ENCODE measurements at places on chromosomes 2 and 18.

- no peak for DNase-seq
Measured at GRCh38 chr18:8218197-8218596, 391.0 kb upstream of the RAB12 start.

DNA sequence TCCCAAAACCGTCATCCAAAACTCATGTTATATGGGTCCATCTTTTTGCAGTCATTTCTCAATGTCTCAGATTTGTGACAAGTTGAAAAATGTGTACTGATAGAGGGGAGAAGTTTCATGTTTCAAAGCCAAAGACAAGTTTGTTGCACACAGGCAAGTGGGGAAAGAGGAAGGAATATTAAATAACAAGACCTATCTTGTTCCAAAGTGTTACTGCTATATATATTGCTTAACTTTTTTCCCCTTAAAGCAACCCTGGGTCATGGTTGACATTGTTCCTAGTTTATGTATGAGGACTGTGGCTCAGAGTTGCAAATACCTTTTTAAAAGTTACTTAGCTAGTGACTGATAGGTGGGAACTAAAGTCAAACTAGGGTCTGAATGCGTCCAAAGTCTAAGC is 1.7 kb downstream of the ITGA4 start:
- no peak for DNase-seq

DNA sequence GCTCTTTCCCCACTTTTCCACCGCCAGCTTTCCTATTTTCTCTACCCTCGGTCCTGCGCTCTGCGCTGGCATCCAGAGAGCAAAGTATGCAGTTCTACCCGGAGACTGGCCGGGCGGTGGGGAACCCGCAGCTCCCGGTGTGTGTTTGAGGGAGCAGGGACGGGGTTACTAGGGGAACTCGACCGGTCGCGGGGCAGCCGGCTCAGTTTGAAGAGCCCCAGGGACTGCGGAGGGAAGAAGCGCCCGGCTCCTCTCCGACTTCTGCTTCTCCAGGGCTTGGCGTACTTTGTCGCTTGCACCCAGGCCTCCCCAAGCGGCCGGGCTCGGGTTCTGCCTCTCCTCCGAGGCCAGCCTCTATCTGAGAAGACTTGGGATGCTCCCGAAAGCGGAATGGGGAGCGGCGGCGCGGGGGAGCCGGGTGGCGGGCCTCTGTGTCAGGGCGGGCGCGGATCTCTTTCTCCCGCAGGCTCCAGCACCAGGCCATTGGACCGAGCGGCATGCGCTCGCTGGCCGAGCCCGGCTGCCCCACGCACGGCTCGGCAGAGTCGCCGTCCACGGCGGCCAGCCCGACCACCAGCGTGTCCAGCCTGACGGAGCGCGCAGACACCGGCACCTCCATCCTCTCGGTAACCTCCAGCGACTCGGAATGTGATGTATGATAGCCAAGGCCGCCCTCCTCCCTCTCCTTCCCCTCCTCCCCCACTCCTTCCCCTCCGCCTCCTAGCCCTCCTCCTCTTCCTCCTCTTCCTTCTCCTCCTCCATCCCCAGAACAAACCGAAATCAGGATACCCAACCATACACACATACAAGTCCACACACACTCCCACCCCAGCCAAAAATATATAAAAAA is 2.8 kb downstream of the SIX3 start:
- no peak for DNase-seq

DNA sequence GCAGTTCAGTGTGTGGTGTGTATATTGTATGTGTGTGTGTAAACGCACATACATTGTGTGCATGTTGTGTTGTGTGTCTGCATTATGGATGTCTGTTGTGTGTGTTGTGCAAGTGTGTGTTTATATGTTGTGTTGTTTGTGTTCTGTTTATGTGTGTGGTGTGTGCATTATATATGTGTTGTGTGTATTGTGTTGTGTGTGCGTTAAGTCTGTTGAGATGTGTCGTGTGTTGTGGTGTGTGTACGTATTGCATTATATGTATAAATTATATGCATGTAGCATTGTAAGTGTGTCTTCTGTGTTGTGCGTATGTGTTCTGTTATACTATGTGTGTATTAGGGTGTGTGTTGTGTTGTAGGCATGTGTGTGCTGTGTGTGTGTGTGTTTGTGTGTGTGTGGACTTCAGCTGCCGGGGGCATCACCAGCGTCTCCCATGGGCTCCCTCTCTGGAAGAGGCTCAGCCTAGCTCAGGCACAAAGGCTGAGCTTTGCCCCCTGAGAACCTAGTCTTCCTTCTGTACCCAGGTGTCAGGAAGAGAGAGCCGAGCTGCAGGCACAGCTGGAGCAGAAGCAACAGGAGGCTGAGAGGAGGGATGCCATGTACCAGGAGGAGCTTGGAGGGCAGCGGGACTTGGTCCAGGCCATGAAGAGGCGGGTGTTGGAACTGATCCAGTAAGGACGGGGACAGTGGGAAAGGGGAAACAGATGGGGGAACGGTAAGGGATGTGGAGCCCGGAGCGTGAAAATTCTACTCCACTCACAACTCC is 13.7 kb downstream of the RUFY4 start:
- DNase-seq = no peak

- no peak for DNase-seq
Measured at GRCh38 chr18:79208906-79209305, 139.7 kb downstream of the ATP9B start.

GRCh38 chr2:5825686-5826085 is 133.5 kb downstream of the SOX11 start:
- no peak for DNase-seq

GRCh38 chr2:142557391-142557790 is 320.1 kb upstream of the KYNU start:
- DNase-seq = no peak

DNA sequence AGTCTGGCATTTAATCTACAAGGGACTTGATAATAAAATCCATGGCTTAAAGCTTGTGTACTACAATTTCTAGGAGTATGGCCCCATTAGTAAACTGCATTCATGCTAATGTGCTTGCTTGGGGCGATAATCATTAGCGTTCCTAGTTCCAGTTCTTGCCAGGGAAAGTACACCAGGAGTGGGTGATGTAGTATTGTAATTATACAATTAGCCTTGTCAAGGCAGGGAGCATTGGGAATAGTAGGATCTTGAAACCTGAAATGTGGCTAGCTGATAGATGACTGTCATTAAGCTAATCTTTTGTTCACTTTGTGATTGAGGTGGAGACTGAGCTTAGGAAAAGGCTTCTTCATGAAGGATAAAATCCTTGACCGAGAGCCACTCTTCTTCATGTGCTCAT is 989.2 kb downstream of the CPS1 start:
- no peak for DNase-seq

DNA sequence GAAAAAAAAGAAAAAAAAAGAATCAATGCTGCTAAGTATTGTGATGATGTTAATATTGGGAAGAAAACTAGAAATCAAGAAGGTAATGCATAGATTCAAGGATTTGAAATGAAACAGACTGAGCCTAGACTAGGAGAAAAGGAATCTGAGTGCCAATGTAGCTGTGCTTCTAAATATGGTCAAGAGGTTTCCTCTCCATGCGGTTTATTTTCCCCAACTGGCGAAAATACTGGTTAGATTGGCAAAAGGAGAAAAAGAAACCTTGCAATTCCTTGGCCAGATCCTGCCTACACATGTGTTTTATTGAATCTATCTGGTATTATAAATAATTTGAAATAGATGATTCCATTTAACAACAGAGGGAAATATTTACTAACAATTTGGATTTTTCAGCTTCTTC is 5.7 kb downstream of the SCN3A start:
- no peak for DNase-seq

- DNase-seq = no peak
Measured at GRCh38 chr18:76318607-76319006, 176.4 kb downstream of the ZNF516 start.
